ENCODE measurements at places on chromosomes 7 and 10.
A peak's percentile ranks its signal among the peaks of the same experiment; 100 is the strongest.

GRCh38 chr10:104307576-104308438, 30.5 kb downstream of the ITPRIP start:
- DNase-seq: no peak

- DNase-seq: no peak
Measured at GRCh38 chr7:16710651-16711050, 42.9 kb upstream of the TSPAN13 start.

DNA sequence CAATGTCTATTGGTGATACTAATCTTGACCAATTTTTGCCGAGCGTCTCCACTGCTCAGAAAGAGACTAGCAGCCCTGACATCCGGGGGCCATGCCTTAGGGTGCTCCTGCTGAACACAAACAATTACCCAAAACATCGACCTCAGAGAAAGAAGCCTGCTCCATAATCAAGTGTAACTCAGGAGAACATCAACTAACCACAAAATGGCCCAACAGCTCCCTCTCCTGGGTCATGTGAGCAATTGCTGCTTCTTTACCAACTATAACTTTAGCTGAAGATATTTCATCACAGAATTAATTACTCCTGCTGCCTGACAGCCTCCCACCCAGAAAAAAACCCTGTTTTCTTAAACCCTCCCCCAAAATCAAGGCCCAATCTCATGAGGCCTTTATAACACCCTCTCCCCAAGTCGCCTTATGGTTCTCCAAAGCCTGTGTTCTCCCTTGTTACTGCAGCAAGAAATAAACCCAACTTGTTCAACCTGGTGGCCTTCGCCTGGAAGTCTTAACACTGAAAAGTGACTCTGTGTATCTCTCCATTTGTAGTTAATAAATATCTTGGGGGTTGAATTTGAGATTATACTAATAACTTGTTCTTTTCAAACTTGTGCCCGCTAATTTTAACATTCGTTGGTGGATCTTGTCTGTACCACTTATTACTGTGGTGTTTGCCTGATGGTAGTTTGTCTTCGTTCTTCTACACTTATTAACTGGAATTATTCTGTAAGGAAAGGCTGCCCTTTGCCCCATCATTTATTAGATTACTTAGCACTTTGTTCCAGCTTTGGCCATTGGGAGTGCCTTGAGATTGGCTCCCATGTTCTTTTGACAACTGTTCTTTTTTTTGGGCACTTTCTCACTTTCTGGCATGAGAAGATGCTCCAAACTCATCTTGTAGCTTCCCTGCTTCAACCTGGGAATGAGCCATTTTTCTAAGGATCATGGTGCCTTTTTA, 21.2 kb upstream of the RAMP3 start:
- DNase-seq: peak; percentile 18

DNA sequence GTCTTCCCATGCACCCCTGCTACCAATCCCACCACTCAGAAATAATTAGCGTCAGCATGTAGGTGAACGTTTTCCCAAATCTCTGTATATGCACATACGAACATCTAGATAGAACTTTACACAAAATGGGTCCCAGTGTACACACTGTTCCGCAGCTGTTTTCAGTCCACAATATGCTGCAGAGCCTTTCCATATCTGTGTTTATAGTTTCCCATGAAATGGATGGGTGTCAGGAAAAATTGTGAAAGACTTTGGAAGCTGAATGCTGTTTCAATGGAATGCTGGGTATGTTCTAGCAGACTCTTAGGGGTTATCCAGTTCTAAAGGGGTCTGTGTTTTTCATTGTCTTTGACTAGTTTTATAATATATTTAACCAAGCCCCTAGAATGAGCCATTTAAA, 13.8 kb downstream of the GRK5 start:
- DNase-seq: no peak

GRCh38 chr7:32347244-32347828, 142.8 kb downstream of the LSM5 start:
- no peak for DNase-seq

DNA sequence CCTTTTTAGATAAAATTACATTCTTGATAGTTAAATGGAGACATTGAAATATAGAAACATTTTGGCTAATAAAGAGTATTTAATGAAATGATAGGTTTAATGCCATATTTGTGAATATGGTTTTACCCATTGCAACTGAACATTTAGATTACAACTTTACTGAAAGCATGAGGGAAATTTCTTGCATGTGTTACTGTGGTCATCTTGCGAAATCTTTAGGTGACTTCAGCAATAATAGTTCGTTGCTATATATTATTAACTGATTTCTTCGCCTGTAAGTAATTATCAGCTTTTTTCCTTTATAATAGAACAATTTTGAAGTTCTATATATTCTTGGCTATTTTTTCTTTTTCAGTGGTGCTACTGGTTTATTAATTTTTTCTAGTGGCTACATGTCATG, 83.2 kb downstream of the MLLT10 start:
- DNase-seq: no peak

DNA sequence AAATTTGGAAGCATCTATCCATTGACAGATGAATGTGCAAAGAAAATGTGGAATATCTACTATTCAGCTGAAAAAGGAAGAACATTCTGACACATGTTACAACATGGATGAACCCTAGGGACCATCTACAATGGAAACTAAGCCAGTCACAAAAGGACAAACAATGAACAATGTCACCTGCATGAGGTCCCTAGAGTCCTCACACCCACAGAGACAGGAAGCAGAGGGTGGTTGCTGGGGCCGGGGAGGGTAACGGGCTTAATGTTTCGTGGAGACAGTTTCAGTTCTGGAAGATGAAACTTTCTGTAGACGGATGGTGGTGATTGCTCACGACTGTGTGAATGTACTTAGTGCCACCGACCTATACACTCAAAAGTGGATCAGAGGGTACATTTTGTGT, 282.9 kb downstream of the ADARB2 start:
- DNase-seq: no peak

DNA sequence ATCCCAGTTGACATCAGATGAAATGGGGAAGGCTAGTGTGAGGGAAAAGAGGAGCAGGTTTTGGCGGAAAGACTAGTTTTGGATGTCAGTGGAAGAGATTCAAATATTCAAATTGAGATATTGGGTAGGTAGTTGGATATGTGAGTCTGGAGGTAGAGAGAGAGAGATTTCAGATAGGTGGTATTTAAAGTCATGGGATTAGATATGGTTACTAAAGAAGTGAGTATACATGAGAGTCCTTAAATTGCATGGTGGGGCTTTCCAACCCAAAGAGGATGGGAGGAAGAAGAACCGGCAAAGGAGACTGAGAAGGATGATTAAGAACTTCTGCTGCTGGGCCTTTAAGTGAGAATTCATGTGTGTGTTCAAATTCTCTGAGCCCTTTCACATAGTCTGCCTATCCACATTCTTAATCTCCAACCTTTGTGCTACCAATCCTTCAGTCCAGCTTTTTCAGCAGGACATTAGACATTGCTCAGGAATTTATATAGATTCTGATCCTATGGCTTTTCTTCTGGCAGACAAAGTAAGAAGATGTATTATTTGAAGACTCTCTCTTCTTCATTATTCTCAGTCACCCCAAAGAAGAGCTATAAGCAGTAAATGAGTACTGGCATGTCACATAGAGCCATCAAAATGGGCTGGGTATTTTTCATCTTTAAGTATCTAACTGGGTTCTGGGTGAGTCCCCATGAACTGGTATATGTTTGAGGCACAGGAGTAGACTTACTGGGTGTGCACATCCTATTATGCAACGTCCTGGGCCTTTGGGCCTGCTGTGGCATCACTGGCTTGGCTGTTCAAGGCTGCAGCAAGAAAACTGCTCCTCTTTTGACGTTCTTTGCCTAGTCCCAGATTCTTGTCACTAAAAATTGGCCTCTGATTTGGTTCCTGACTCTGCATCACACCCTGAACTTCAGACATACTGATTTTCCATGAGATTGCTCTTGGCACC, 33.6 kb downstream of the ST7 start:
- no peak for DNase-seq

DNA sequence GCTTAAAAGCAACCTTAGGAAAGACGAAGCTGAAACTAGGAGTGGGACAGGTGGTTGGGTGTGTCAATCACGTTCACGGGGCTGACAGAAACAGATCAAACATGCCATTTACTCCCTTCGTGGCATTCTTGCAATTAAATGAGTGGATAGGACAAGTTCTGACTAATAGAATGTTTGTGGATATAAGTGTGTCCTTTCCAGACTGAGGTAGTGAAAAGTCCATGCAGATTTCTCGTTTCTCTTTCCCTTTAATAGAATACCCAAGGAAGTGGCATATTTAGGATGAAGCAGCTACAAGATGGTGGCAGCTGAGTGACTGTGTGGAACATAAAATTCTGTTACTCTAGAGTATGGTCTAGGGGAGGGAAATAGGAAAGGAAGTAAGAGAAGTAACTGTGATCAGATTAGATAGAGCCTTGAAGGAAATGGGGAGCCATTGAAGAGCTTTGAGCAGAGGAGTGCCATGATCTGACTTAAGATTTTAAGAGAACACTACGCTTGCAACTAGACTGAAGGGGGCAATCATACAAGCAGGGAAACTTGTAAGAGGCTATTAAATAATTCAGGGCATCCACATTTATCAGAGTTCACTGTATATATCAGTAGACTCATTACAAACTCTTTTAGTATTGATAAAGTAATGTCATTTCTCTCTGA, 46.3 kb upstream of the HYAL4 start:
- DNase-seq: no peak

GRCh38 chr10:71225291-71226058, 13.1 kb downstream of the UNC5B start:
- DNase-seq: no peak

DNA sequence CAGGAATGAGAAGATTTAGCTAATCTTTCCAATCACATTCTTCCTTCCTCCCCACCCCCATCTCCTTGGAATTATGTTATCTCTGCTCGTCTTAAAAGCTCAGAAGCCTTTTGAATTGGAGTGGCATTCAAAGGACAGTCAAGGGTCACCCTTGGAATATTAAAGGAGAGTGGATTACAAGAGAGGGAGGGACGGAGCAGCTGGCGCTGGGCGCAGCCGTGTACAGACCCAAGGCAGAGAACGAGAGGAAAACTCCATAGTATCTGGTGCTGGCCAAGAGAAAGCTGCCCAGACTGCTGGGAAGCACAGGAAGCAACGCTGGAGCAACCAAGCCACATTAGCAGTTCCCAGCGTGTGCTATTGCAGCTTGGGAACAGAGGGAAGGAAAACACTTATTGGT, 95.7 kb downstream of the POU6F2 start:
- no peak for DNase-seq

DNA sequence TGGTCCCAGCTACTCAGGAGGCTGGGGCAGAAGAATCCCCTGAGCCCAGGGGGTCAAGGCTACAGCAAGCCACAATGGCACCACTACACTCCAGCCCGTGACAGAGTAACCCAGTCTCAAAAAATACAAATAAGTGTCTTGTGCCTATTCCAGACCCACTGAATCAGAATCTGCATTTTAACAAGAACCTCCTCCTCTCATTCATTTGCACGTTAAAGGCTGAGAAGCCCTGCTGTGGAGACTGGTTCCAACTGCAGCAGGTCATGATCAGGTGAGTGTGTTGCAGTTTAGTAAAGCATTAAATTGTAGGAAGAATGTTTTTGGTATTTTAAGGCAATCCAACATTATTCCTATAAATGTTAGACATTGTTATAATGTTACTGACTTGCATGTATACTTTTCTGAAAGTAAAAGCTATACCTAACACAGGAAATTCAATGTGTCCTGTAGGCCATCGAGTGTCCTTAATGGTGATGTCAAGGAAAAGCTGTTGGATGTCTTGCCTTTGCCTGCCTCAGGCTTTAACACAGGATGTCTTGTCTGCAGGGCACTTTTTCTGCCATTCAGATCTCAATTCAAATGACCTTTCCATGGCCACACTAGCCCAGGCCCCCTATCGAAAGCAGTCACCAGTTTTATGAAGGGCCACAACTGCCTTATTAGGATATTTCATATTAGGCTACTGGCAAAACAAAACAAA, 30.4 kb downstream of the MKRN1 start:
- no peak for DNase-seq

DNA sequence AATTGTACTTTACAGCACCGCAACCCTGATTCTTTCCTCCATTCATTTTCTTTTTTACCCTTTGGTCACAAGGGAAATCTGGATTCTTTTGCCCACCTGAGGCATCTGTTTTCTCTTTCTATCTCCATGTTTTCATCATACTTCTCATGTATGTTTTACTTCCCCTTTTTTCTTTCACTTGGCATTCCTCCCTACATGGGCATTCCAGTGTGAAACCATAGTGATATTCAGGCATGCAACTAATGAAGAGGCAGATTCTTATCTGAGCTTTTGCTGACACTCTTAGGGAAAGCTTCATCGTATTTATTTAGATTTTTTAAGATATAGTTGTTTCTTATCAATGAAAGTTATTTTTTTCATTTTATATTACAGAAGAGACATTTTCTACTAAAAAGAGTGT, 405.2 kb upstream of the TEX47 start:
- no peak for DNase-seq

GRCh38 chr10:5373307-5373706, 8.5 kb downstream of the UCN3 start:
- DNase-seq: no peak

- no peak for DNase-seq
Measured at GRCh38 chr10:107423903-107424302, 259.4 kb upstream of the SORCS1 start.

- no peak for DNase-seq
Measured at GRCh38 chr10:114103284-114103683, 59.6 kb downstream of the ADRB1 start.

DNA sequence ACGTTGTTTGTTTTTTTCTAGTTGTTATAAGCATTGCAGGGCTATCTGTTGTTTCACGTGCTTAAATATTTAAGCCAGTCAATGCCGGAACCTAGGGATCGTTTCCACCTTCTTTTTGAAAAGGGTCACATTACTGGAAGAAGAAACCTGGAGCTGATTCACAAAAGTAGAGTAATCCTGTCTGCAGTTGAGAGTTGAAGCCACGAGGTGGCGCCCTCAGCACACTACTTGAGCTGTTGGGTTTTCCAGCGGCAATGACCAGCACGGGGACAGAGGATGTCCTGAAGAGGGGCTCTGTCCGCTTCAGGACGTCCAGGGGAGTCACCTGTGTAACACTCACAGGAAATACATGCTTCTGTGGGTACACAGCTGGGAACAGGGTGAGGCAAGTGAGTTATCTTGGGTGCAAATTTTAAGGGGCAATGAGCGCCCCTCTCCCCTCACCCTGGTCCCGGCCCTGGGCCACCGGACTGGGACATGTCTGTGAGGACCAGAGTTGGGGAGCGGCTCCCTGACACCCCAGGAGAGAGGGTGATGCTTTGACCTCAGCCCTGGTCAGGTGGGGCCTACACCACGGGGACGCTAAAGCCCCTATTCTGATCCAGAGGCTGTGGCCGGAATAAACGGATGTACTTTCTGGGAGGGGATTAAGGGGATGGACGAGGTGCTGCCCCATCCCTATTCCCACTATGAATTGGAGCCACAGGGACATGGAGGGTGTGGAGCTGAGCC, 26.3 kb upstream of the WDFY4 start:
- DNase-seq: peak; percentile 42

GRCh38 chr10:2913474-2913873, 153.9 kb upstream of the PFKP start:
- no peak for DNase-seq
